ENCODE measurements at places on chromosomes 7 and 10.

DNA sequence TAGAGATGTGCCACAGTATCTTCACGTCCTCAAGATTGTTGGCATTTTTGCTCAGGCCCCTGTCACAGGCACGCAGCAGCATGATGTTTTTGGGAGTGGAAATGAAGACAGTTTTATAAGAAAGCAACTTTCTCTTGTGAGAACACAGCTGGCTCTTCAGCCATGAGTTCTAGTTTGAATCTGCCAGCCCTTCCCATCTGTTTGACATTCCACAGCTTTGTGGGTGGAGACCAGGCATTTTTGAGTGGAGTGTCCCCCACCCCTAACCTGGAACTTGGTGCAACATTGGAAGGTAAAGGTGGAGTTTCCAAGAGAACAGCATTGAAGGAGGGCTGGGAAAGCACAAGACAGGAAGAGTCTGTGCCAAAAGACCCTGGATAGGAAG, 253.1 kb upstream of the IGFBP3 start:
- no peak for DNase-seq

DNA sequence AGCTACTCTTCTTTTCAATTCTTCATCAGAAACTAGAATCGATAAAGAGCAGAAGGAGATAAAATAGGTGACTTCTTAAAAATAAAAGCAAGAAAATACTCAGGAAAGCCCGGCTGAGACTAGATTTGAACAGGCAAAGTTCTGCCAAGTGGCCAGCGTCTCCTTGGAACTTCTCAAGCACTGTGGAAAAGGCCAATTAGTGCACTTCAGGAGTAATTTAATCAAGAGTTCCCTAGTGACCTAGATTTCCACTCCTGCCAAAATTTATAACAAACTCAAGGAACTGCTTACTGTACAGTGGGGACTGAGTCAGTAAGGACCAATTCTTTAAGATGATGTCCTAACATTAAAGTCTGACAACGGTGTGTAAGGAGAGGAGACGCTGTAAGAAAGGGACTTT, 57.3 kb downstream of the CHCHD3 start:
- no peak for DNase-seq

- DNase-seq, result no peak
Measured at GRCh38 chr10:83917537-83918506, 221.5 kb upstream of the GHITM start.

GRCh38 chr10:126006264-126006663, 109.9 kb downstream of the FANK1 start:
- no peak for DNase-seq

DNA sequence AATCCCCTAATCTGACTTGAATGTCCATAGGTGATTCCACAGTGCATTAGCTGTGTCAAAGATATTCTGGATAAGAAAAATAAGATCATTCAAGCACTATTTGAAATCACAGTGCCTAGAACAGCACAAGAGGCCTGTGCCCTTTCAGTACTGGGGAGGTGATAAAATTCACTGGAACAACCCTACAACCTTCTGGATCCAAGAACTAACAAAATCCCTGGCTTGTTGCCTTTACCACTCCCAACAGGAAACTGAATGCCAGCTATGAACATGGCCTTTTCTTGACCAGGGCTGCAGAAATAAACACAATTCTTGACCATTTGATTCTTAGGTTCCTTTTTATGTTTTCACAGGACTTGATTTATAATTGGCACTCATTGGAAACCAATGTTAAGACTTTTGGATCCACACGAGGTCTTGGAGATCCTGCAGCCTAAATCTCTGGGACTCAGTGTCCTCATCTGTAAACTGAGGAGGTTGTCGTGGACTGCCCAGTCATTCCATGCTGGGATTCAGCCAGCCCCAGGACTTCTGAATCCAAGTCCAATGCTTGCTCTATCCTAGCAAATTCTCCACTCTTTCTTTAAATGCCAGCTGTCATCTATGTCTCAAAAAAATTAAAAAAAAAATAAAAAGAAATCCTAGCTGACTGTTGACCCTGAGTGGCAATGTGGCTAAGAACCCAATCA, 624.7 kb downstream of the KCNMA1 start:
- no peak for DNase-seq

- no peak for DNase-seq
Measured at GRCh38 chr10:8221451-8221850, 167.0 kb downstream of the GATA3 start.
